ENCODE measurements at places on chromosomes 5 and 9.
A peak's percentile ranks its signal among the peaks of the same experiment; 100 is the strongest.

DNA sequence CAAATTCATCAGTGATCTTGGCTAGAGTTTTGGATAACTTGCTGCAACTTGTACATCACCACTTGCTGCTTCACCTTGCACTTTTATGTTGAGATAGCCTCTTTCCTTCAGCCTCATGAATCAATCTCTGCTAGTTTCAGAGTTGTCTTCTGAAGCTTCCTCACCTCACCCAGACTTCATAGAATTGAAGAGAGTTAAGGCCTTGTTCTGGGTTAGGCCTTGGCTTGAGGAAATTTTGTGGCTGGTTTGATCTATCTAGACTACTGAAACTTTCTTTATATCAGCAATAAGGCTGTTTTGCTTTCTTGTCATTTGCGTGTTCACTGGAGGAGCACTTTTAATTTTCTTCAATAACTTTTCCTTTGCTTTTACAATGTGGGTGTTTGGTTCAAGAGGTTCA lies 12.8 kb downstream of the FER start:
- DNase-seq = no peak

DNA sequence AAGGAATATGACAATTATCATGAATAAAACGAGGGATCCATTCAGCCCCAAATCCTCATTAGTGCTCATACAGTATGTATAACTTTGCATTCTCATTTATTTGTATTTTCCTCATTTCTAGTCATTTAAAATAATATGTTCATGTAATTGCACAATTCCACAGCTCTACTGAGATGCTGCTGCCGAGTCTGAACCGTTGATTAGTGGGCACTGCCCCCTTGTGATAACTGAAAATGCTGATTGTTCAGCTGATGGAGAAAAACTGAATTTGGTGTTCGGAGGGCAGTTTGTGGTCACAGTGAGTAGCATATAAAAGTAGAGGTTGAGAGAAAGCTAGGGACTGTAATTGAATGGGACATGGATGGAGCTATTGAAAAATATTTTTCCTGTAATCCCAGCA lies 12.2 kb upstream of the GPR151 start:
- no peak for DNase-seq

DNA sequence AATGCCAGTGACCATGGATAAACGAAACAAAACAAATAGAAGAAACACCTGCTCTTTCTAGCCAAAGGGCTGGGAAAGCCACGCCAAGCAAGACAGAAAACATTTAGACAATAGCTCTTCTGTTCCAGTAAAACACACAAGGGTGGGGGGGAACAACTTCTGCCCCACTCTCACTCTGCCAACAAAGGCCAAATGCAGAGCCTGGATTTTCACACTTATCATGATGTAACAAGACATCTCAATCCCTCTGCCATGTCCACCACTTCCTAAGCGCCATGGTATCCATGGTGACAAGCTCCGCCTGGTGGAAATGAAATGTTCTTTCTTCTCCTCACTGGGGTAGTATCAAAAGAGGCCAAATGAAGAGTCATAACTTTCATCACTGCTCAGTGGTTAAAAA lies 60.6 kb downstream of the DRD1 start:
- peak; percentile 72 for DNase-seq

GRCh38 chr5:16884595-16884994 lies 51.5 kb downstream of the MYO10 start:
- peak; percentile 68 for DNase-seq

DNA sequence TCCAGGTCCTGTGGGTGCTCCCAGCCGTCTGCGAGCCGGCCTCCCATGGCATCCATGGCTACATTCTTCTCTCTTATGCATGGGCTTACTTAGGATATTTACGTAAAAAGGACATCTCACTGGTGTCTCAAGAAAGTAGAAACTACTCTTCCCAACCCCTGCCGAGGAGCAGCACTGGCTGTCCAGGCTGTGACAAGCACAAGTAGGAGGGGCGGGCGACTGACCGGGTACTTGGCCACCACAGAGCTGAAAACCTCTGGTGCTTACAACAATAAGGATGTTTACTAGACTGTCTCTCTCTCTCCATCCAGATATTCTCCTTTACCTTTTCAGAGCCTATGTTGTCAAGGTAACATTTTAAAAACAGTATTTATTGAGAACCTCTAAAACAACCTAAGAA lies 56.3 kb upstream of the TBC1D9B start:
- no peak for DNase-seq

DNA sequence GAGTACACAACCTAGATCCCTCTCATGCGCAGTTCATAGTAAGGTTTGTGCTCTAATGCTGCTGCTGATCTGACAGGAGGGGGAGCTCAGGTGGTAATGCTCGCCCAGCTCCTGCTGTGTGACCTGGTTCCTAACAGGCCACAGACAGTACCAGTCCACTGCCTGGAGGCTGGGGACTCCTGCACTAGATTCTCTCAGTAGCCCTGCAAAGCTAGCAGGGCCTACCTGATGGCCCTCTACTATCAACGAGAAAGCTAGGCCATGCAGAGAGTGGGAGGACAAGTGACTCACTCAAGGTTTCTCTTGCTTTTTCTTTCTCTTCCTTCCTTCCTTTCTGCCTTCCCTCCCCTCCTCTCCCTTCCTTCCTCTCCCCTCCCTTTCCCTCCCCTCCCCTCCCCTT lies 55.1 kb upstream of the TEX48 start:
- no peak for DNase-seq

GRCh38 chr5:33346534-33346933 lies 94.2 kb upstream of the TARS1 start:
- no peak for DNase-seq

DNA sequence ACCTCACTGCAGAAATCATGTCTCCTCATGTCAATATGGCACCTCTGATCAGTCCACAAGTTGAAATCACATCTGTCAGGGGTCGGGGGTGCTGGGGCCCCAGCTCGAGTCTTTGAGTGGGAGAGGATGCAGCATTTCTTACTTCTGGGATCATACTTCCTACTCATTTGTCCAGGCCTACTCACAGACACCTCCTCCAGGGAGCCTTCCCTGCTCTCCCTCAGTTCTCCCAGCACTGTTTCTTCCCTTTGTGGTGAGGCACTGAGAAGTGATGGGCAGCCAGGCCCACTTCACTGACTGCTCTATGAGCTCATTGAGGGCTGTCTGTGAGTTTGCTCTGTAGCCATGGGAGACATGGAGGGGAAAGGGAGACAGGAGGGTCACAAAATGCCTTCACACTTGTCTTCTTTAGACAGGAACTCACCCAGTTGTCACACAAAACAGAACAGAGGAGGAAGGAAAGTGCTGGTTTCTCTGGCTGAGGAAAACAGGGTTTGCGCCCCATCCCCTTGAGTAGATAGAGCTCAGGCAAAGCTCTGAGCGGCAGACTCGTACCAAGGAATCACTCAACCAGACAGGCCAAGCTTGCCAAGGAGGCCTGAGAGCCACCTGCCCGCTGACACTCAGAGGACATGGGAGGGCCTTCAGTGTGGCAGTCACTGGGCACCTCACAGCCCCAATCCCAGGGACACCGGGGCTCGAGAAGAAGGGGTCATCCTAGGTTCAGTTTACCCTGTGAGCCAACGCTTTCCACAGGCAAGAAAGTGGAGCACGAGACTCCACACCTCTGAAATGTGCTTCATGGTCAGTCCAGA lies 152.9 kb downstream of the GABBR2 start:
- no peak for DNase-seq

GRCh38 chr9:14909601-14909960 lies 647 bp downstream of the FREM1 start:
- DNase-seq = no peak

DNA sequence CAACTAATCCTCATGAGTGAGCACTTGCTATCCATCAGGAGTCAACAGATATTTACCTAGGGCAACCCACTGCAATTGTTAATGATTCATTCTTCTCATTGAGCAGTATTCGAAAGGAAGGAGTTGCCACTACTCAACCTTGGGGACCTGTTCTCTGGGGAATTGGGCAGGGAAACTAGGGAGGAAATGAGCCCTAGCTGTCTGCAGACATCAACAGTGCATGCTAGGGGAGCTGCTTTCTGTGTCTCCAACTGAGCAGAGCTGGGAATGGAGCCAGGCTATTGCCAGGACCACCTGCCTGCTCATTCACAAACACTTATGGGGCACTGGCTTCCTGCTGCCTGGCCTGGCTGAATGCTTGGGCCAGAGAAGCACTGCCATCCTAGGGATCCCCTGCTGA lies 183.4 kb downstream of the TMEM38B start:
- DNase-seq = peak; percentile 61

- no peak for DNase-seq
Observed at GRCh38 chr5:145806923-145807322, 28.2 kb downstream of the PRELID2 start.

GRCh38 chr5:2687746-2688145 lies 63.7 kb downstream of the IRX2 start:
- DNase-seq = no peak

DNA sequence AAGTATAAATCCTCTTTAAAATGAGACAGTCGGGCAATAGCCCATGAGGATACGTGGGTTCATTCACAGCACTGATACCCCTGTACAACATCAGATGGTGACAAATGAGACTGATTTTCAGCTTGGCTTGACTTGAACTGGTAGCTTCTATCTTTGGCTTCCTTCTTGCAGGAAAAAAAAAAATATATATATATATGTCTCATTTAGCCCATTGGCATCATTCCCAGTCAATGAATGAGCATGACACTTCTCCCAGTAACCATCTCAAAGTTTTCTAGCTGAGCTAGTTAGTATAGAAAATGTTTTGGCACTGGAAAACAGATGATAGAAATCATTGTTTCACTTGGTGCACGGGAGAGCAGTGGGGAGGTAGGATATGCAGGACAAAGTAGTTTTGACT lies 222.5 kb upstream of the TAS2R1 start:
- no peak for DNase-seq

DNA sequence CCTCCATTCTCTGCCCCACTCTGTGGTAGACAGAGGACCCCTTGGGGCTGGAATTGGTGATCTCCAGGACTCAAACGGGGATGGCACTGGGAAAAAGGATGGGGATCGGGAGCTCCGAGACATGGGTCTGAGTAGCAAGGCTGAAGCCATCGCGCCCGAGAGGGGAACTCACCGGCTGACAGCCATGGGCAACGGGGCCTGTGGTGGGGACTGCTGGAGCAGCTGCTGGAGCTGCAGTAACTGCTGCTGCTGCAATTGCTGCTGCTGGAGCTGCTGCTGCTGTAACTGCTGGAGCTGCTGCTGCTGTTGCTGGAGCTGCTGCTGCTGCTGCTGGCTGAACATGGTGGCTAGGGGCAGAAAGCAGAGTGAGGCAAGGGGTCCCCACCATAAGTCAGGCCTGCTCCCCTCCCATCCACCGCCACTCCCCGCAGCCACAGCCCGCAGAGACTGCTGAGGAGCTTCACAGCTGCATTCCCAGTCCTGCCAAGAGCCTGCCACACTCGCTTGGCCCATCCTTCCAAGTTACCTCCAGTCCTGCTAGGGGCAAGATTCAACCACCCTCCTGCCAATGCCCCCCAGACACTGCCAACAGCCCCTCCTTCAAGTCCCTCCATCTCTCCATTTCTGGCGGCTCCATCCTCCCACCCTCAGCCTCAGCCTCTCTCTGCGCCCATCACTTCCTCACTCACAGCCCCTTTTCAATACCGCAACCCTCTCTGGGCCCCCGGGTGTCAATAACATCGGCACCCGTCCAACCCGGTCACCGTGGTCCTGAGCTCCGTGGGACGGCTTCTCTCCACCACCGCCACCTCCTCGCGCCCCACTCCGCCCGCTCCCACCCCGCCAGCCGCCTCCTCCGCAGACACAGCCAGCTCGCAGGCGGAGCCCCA lies 611 bp downstream of the CIZ1 start:
- no peak for DNase-seq

GRCh38 chr5:83866181-83866580 lies 145.5 kb upstream of the HAPLN1 start:
- DNase-seq = no peak

DNA sequence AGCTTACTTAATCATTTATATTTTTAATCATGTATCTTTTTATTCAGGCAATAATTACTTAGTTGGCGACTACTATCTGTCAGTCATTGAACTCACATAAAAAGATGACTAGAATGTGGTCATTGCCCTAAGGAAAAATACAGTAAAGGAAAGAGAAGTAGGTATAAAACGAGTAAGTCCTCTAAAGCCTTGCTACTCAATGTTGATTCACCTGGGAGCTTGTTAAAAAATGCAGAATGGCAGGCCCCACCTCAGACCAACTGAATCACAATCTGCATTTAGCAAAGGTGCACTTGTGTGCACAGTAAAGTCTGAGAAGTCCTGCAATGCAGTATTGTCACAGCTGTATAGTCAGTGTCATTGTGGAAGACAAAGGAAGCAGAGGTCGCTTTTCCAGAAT lies 592.4 kb downstream of the CSNK1G3 start:
- DNase-seq = no peak

GRCh38 chr5:114192108-114192507 lies 169.8 kb upstream of the KCNN2 start:
- no peak for DNase-seq

GRCh38 chr9:1311462-1312042 lies 261.4 kb downstream of the DMRT2 start:
- no peak for DNase-seq

DNA sequence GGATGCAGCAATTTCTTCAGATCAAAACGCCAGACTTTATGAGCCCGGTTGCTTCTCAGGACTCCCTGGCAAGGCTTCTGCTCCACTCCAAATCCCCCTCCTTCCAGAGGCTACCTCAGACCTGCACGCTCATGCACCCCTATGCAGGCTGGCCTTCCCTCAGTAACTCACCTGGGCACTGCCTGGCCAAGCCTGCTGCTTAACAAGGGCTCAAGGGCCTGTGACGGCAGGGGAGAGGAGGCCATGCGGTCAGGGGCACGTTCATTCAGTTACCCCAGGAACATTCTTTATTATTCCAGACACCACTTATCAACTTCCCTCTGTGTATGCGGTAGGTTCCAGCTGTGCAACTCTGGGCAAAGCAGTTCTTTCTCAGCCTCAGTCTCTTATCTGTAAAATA lies 79.6 kb downstream of the HRH2 start:
- no peak for DNase-seq

DNA sequence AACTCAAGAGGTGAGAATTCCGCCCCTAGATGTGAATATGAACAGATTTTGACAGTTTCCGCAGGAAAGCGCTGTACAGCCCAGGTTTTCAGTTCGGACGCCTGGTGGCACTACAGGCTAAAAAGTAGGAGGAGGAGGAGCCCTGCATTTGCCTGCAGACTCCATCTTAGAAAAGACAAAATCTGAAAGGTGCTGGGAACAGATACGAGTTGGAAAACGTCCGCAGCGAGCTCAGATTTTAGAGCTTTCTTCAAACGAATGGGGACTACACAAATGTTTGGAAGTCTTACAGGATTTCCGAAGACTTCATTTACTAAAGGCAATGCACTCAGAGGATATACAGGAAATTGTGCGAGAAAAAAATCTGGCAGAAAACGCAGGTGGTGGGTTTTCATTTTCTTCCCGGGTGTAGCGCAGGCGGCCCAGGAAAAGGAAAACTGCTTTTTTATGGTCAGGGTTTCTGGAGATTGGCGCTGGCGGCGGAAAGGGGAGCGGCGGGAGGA lies 9.9 kb upstream of the PCDHB2 start:
- peak; percentile 53 for DNase-seq

- no peak for DNase-seq
Observed at GRCh38 chr5:59598547-59598874, 295.0 kb downstream of the PDE4D start.

GRCh38 chr5:143405063-143405848 lies 1.8 kb upstream of the NR3C1 start:
- peak; percentile 88 for DNase-seq

- no peak for DNase-seq
Observed at GRCh38 chr5:83482961-83483360, 11.4 kb downstream of the VCAN start.

GRCh38 chr5:146836226-146836842 lies 42.2 kb downstream of the PPP2R2B start:
- DNase-seq = no peak

- no peak for DNase-seq
Observed at GRCh38 chr5:158770506-158770905, 329.2 kb downstream of the EBF1 start.
